Muscle of leg (tissue), 16 donors: ENCODE measurements at places on chromosomes 5 and 9. TPM values are rescaled to one million over a fixed set of nuclear protein-coding genes. Genes with fewer than 3 reads are reported as not detected.

The NMUR2 gene
- total RNA-seq, result 0.18 TPM

GRCh38 chr5:103569313-103570060 lies 6.9 kb upstream of the NUDT12 start:
- no peak overlapping the region for H3K4me3 ChIP-seq
- no peaks in the 10 kb centered on the region for H3K36me3 ChIP-seq
- no peaks in the 10 kb centered on the region for H3K27me3 ChIP-seq
- H3K4me1 ChIP-seq, result no peaks in the 10 kb centered on the region
- no peak overlapping the region for H3K27ac ChIP-seq

GRCh38 chr9:35380619-35381018 lies 109.3 kb upstream of the RUSC2 start:
- peaks cover 19% of the 10 kb centered on the region for H3K36me3 ChIP-seq
- peaks cover 5% of the 10 kb centered on the region for H3K4me1 ChIP-seq
- no peaks in the 10 kb centered on the region for H3K27me3 ChIP-seq
- DNase-seq, result no peak
- H3K27ac ChIP-seq, result no peak overlapping the region

GRCh38 chr9:74499770-74500583 lies 2.8 kb downstream of the RORB start:
- H3K27me3 ChIP-seq, result peaks cover 50% of the 10 kb centered on the region
- no peak for DNase-seq
- H3K27ac ChIP-seq, result no peak overlapping the region
- H3K4me3 ChIP-seq, result no peak overlapping the region
- H3K4me1 ChIP-seq, result peaks cover 22% of the 10 kb centered on the region
- no peaks in the 10 kb centered on the region for H3K36me3 ChIP-seq

DNA sequence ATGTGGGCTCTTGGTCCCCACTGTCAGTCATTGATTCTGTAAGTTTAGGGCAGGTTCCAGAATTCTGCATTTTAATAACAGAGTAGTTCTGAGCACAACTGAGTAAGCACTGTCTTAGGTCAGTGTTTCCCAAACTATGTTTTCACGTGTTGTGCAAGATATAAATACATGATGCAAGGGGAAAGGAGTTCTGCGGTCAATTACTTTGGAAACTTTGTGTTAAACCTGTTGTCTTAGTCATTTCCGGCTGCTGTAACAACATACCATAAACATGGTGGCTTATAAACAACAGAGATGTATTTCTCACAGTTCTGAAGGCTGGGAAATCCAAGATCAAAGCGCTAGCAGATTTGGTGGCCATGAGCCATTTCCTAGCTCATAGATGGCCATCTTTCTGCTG lies 69.8 kb downstream of the EQTN start:
- H3K36me3 ChIP-seq, result peaks cover 5% of the 10 kb centered on the region
- no peaks in the 10 kb centered on the region for H3K4me1 ChIP-seq
- H3K27ac ChIP-seq, result no peak overlapping the region
- H3K27me3 ChIP-seq, result no peaks in the 10 kb centered on the region
- no peak overlapping the region for H3K4me3 ChIP-seq
- no peak for DNase-seq

The HAPLN1 gene
- 0.31 TPM for total RNA-seq

The GABRA1 gene
- total RNA-seq, result 0.13 TPM

- H3K4me3 ChIP-seq, result no peak overlapping the region
- no peak for DNase-seq
- H3K4me1 ChIP-seq, result no peaks in the 10 kb centered on the region
- no peaks in the 10 kb centered on the region for H3K36me3 ChIP-seq
- H3K27me3 ChIP-seq, result no peaks in the 10 kb centered on the region
These were observed 26.4 kb downstream of the TNFSF15 start for GRCh38 chr9:114779352-114779845.

The SLC1A1 gene
- 0.66 TPM for total RNA-seq

DNA sequence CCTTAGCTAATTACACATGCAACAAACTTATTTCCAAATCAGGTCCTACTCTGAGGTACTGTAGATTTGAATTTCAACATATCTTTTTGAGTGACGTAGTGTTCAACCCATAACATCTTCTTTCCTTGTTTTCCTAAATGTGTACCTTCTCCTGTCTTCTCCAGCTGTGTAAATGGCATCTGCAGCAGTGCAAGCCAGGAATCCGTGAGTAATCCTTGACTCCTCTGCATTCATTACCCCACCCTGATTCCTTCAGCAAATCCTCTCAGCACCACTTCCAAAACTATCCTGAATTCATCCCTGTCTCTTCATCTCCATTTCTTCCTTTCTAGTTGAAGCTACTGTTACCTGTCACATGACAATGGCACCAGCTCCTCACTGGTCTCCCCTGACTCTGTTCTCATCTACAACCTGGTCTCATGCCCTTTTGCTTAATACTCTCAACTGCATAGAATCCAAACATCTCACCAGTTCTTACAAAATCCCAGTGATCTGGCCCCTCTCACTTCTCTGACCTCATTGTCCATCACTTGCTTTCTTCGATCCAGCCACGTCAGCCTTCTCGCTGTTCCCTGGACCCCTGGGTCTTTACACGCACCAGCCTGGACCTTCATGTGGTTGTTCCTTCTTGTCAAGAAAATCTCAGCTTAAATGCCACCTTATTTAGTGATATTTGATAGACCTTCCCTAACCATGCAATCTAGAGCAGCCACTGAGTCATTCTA lies 14.6 kb upstream of the TRAF1 start:
- H3K27ac ChIP-seq, result no peak overlapping the region
- H3K4me1 ChIP-seq, result peaks cover 20% of the 10 kb centered on the region
- H3K36me3 ChIP-seq, result no peaks in the 10 kb centered on the region

DNA sequence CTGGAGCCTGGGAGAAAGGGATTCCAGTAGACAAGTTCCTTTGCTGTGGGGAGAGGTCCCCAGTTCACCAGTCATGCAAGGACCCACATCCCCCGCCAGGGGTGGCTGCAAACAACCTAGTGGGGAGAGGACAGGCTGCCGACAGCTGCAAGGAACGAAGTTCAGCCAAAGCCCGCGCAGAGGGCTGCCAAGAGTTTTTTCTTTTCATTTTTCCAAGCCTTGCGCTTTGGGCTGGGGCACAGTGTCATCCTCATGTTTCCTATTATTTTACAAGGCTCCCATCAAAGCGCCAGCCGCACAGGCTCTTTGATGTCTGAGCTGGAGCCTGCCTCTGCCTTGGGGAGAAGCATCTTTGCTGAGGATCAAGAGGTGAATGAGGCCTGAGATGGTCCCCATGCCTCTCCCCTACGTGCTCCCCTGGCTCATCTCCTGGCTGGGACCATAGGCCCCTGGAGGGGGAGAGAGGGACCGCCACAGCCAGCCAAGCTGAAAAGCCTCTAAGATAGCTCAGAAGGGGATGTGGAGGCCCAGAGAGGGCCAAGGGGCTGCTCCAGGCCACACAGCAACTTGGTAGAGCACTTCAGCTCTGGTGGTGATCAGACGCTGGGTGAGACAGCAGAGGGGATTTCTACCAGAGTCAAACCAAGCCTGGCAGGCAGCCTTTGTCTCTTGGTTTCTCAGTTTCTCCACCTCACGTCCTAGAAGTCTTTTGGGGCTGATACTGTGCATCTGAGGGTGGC lies 50.4 kb upstream of the SYNPO start:
- H3K36me3 ChIP-seq, result no peaks in the 10 kb centered on the region
- no peaks in the 10 kb centered on the region for H3K27me3 ChIP-seq

- no peaks in the 10 kb centered on the region for H3K27me3 ChIP-seq
- no peak overlapping the region for H3K27ac ChIP-seq
- DNase-seq, result no peak
- no peak overlapping the region for H3K4me3 ChIP-seq
- no peaks in the 10 kb centered on the region for H3K36me3 ChIP-seq
These were observed 250.8 kb downstream of the ZSWIM6 start for GRCh38 chr5:61582887-61583286.

GRCh38 chr5:144972317-144972716 lies 801.6 kb downstream of the KCTD16 start:
- no peak for DNase-seq
- no peaks in the 10 kb centered on the region for H3K4me1 ChIP-seq
- H3K4me3 ChIP-seq, result no peak overlapping the region

DNA sequence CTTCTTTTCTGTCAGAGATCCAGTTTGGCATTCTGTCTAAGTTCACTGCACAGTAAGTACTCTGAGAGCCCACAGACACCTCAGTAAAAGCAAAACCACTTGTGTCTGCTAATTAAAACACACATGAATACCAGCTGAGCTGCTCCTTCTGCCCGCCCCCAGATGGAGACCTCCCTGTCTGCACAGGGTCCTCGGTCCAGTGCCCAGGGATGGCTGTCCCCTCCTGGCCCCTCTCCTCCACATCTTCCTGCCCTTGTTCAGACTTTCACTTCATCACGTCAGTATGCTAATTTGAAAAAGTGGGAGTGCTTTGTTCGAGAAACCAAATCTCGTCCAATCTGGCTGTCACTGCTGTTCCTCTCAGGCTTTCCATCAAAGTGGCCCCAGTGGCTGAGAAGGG lies 43.5 kb downstream of the LIX1 start:
- no peaks in the 10 kb centered on the region for H3K36me3 ChIP-seq
- peaks cover 2% of the 10 kb centered on the region for H3K4me1 ChIP-seq
- peak; percentile 37 for DNase-seq
- no peak overlapping the region for H3K4me3 ChIP-seq
- H3K27ac ChIP-seq, result no peak overlapping the region

GRCh38 chr9:79603222-79603920 lies 31.6 kb downstream of the TLE4 start:
- peaks cover 3% of the 10 kb centered on the region for H3K36me3 ChIP-seq
- H3K27me3 ChIP-seq, result no peaks in the 10 kb centered on the region
- H3K4me1 ChIP-seq, result no peaks in the 10 kb centered on the region
- H3K4me3 ChIP-seq, result no peak overlapping the region
- no peak for DNase-seq

- no peak overlapping the region for H3K4me3 ChIP-seq
- DNase-seq, result no peak
- H3K27me3 ChIP-seq, result peaks cover 16% of the 10 kb centered on the region
- H3K27ac ChIP-seq, result no peak overlapping the region
These were observed 30.4 kb upstream of the DENND1A start for GRCh38 chr9:123960366-123960765.

The C1QTNF3 gene
- total RNA-seq, result 131 TPM

DNA sequence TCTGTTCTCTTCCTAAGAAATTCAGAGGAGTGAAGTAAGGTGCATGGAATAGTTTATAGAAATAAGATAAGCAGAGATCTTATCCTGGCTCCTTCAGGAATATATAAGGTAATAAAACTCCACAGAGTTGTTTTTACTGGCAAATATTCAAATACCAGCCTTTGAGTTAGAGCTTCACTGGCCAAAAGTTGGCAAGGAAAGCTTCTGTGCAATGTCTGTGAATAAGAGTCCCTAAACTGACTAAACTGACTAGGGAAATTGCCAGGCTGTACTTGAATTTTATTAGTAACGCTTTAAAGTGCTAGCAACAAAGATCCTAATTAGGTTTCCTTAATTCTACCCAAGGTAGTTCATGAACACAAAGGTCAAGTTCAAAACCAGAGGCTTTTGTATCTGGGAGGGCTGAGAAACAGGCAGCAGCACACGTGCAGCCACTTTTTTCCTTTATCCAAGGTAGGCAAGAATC lies 131.1 kb upstream of the MPDZ start:
- no peaks in the 10 kb centered on the region for H3K27me3 ChIP-seq
- no peak overlapping the region for H3K4me3 ChIP-seq
- H3K27ac ChIP-seq, result no peak overlapping the region
- no peak for DNase-seq
